ENCODE measurements at places on chromosomes 2 and 18.
A peak's percentile ranks its signal among the peaks of the same experiment; 100 is the strongest.

GRCh38 chr2:175036582-175037018, 31.4 kb upstream of the CHN1 start:
- peak; percentile 4 for DNase-seq

DNA sequence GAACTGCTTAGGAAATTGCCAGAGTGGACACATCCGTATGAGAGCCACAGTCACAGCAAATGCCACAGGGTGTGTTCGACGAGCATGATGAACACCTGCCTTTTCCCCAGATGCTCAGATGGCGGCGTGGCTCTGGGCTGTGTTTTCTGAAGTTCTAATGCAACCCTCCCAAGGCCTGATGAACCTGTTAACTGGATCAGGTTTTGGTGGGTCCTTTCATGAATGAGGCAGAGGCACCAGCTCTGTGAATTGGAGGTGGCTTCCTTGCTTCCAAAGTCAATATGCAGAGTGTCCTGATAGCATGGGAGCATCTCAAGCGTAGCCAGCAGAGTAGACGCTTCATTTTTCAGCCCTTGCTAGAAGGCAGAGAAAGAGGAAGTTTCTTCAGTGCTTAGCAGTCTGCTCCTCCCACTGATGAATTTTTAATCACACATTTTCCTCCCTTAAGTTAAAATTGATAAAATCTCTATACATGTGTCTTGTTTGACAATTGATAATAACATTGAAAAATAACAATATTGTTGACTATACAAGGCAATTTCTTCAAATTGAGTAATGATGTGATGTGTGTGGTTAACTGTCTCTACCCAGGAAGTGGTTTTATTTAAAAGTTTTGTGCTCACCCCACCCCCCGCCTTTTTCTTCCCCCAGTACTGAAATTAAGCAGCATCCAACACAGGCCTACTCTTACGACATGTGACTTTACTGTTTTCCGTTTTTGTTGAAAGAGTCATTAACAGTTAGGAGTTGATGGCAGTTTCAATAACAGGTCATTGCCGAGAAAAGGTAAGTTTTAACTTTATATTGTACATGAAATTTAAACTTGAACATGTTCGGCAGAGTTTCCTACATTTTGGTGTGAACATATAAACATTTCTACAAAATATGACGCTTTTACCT, at the start of gene ARHGAP15:
TSS of gene ARHGAP15 (plus strand) at position 739 of the 900 bp plus-strand sequence.
- DNase-seq = no peak

GRCh38 chr2:98665677-98666076, 57.3 kb downstream of the UNC50 start:
- no peak for DNase-seq

DNA sequence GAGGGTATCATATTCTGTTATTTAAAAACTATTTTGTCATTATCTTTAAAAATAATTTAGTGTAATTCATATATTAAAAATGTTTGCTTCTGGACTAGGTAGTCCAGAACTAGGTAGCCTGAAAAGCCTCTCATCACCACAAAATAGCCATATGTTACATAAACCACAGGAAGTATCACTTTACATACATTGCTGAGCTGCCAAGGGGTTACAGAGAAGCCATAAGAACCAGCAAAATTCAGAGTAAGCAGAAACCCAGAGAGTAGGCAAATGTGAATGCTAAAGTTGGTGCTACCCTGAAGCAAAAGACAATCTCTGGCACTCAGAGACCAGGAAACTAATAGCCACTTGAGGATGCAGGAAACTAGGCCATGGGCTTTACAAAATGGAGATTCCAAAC, 60.9 kb downstream of the LOXHD1 start:
- DNase-seq = no peak

- no peak for DNase-seq
Measured at GRCh38 chr2:101114268-101114783, 36.9 kb downstream of the TBC1D8 start.
